Stimulated activated CD4-positive, alpha-beta T cell treated with anti-CD3 and anti-CD28 coated beads, TNF-alpha, amount 100 ng/mL, for 1 hour (primary cell): ENCODE measurements at places on chromosomes 3 and 15.

- no peak for DNase-seq
Measured at GRCh38 chr3:184284696-184285095, 8.9 kb downstream of the ECE2 start.

DNA sequence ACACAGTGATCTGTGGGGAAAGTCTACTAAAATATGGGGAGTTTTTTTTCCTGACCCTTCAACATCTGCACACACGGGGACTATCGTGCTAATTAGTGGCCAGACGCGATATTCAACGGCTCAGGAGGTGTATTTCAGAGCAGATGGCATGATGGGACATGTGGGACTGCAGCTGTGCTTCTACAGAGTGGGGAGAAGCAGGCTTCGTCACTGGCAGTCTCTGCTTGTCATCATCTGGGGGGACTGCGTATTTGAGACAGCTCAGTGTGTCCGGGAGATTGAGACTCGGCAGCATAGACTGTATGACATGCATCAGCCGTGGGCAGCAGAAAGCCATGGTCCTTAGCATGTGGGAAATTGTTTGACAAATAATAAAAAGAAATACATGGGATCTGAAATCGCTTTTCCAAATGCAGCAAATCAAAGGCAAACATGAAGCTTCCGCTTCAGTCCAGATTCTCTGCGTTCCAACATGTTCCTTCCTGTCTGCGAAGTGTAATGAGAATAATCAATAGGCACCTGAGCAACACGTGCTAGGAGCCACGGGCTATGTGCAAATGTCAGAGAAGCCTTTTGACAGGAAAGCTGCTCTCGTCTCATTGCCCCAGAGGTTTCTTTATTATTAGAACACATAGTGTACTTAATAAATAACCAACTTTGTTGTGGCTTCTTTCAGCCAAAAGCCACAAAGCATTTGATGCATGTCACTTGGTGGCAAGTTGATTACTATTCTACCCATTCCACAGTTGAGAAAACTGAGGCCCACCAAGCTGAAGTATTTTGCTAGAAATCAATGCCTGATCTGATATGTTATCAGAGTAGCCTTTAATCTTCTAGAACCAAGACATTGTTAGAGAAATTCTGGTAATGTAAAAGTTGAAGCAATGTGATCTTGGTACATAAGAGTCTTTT is 276.3 kb downstream of the RYR3 start:
- no peak for DNase-seq

DNA sequence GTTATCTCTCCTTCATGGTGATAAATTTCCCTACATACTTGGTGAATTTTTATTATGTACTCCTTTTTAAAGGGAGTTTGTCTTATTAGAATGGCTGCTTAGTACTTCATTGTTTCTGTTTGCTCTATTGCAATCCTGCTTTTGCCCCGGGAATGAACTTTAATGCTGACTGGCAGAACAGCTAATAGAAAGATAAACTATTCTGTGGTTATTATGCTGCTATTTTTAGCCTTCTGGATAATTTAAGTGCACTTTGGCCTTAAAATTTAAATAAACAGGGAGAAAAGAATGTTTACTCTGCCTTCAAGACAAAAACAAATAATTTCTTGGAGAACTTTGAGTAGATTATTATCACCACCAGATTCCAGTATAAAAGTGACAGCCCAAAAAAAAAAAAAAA is 413.8 kb upstream of the CCDC54 start:
- DNase-seq: no peak

- DNase-seq: no peak
Measured at GRCh38 chr3:182837855-182838454, 44.7 kb downstream of the ATP11B start.

DNA sequence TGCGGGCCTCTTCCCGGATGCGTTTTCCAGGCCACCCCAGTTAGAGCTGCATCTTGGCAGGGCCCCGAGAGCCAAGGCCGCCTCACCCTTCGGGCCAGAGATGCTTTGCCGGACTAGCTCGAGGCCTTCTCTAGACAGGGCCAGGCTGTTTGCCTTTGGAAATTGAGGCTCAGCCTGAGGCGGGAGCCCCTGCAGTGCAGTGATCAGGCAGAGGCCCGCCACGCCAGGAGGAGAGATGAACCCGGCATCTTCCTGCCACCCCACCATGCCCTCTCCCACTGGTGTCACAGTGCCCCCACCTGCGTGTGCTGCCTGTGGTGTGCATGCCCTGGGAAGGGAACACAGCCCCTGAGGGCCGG is 8.9 kb upstream of the ROPN1B start:
- DNase-seq: no peak

DNA sequence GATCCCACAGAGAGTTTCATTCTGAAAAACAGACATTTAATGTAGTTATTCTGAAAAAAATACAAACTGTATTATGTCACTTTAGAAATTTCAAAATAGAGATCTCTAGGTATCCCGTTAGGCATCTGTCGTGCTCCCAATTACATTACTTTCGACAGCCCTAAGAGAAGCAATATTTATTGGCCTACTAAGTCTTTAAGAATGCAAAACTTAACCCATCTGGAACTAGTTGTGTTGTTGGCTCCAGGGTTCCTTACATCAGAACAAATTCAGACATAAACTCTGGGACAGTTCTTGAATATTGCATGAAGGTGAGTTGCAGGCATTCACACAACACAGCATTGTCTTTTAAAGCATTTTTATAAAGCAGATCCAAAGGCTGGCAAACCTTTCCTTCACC is 498.4 kb downstream of the FHIT start:
- no peak for DNase-seq

- no peak for DNase-seq
Measured at GRCh38 chr3:136535906-136536305, 216.3 kb downstream of the STAG1 start.

- no peak for DNase-seq
Measured at GRCh38 chr3:107235193-107235927, 141.9 kb upstream of the CCDC54 start.

GRCh38 chr3:60598671-60599070 is 652.6 kb downstream of the FHIT start:
- DNase-seq: no peak

DNA sequence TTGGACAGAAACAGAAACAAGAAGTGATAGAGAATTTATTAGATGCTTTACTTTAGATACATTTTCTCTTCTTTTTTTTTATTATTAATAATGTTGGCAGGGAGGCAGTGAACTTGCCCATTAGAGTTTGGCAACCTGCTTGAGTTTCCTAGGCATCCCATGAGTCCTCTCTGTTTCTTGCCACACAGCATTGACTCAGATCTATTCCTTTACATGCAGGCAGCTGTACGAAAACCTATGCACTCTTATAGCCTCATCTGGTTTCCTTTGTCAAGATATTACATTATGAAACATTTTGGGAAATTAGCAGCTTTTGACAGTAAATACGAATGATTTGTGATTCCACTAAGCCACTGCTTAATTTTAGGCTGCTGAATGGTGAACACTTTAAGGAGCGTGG is 23.3 kb downstream of the IL1RAP start:
- no peak for DNase-seq

DNA sequence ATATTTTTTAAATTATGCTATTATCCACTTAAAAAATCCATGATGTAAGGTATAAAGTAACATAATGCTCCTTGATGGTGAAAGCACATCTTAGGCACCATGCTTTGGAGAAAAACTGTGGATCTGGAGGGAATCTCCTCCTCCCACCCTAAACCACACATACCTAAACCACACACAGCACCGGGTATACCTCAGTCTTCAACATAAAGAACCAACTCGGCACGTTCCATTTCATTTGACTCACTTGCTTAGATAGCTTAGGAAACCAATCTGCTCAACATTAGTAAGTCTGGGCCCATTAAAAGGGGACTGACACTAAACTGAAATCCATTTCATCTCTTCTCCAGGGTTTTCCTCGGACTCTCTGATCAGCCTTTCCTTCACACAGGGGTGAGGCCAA is 945.7 kb upstream of the CFAP20DC start:
- no peak for DNase-seq

DNA sequence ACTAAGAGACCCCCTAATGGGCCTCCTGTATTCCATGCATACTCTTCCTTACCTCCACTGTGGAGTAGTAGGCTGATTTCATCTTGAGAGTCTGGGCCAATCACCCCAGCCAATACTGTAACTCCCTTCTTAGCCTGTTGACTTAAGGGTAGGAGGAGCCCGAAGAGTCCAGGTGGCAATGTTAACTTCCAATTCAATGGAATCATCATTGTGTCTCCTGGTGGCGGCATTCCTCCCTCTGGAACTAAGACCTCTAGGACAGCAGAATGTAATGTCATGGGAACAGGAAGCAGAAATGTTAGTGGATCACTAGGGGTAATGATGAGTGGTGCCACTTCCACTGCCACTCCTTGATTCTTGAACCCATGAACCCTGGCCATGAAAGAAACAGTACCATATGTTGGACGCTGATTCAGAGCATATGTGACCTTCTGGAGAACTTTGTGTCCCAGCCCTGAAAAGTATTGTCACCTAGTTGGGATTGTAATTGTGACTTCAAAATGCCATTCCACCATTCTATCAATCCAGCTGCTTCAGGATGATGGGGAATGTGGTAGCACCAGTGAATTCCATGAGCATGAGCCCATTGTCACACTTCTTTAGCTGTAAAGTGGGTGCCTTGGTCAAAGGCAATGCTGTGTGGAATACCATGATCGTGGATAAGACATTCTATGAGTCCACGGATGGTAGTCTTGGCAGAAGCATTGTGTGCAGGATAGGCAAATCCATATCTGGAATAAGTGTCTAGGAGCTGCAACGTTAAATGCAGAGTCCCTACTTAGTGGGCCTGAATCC is 24.9 kb downstream of the NAALADL2 start:
- no peak for DNase-seq

- DNase-seq: no peak
Measured at GRCh38 chr15:63601704-63602185, 4.6 kb downstream of the FBXL22 start.

DNA sequence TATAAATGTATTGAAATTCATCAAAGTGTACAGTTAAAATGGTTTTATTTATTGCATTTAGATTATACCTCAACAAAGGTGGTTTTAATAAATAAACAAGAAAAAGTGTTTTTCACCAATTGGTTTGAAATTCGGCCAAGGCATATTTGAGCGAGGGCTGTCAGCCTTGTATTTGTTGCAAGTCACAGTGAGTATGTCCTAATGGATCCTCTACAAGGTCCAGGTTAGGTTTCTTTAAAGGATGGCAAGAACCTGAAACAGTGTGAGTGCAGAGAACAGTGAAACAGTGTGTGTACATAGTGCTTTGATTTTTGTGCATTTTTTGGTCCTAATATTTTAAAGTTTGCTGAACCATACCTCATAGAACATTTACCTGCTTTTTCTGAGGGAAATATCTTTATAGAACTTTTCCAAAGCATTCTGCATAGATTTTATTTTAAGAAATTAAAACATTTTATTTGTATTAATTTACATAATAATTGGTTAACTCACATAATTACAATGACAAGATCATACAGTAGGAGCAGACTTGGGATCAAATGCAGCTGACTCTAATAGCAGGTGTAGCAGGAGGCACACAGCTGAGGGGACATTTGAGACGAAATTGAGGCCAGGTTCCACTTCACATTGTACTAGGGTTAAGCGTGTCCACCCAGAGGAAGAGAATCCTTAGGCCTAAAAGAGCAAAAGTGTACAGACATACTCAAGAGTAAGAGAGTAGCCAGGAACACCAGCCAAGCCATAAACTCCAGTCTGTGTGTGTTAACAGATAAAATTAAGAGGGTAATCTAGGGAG is 428.8 kb upstream of the TPRG1 start:
- DNase-seq: no peak

DNA sequence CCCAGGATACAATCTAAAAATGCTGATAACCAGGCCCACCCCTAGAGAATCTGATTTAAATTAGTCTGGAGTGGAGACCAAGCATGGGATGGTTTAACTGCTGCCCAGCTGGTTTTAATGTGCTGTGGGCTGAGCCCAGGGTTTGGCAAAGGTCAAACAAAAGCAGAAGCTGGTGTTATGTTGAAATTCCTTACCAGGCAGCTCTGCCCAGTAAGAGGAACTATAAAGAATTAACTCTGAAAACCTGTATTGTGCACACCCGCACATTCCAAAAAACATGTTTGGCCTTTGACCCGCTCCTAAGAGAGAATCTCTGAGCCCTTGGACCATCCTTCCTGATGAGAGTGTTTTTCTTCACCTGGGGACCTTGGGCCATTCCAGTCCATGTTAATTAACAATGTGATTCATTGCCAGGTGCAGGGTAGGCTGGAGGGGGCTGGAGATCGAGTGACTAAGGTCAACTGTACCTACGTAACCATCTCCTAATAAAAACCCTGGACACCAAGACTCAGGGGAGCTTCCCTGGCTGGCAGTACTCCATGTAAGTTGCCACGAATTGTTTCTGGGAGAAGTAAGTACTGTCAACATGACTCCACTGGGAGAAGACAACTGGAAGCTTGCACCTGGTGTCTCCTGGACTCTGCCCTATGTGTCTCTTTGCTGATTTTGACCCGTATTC is 10.9 kb downstream of the CCDC13 start:
- DNase-seq: no peak

GRCh38 chr3:154656486-154656885 is 226.5 kb upstream of the GPR149 start:
- no peak for DNase-seq

GRCh38 chr15:60485365-60486055 is 6.6 kb upstream of the ICE2 start:
- no peak for DNase-seq

GRCh38 chr3:4290272-4290893 is 12.8 kb upstream of the SETMAR start:
- DNase-seq: peak; percentile 3

GRCh38 chr3:130979117-130979516 is 47.5 kb downstream of the ASTE1 start:
- DNase-seq: no peak

DNA sequence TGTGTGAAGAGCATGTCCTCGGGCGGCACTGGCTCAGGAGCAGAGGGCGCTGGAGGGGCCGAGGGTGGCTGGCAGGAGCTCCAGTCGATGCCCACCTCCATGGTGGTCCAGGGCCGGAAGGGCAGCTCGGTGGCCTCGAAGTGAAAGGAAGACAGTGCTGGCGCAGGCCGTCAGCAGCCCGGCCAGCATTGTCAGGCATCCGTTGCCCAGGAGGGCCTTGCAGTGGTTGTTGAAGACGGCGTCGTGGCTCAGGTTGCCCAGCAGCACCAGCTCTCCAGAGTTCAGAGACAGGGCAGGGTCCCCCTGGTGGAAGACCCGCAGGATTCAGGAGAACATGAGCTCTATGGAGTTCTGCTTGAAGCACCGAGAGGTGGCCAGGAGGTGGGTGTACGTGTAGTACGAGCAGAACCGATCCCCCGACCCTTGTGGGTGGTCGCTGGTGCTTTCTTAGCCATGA is 16.5 kb upstream of the SIAH2 start:
- no peak for DNase-seq

DNA sequence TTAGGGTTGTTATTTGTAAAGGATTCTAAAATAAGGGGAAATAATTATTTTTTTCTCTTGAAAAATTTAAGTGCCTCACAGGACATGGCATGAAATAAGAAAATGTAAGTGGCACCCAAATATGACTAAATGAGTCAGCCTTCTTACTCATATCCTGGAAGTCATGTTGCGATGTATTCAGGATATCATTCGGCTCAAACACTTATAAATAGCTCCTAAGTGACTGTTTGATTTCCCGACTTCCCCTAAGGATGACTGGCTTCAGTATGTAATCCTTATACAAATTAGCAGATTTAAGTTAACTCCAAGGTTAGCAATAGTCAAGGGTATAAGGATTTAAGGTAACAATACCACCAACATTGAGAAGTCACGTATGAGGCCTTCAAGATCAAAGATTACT is 57.3 kb upstream of the OSTN start:
- DNase-seq: no peak
